GM13977 (cell line): ENCODE measurements at places on chromosomes 3 and 15.

DNA sequence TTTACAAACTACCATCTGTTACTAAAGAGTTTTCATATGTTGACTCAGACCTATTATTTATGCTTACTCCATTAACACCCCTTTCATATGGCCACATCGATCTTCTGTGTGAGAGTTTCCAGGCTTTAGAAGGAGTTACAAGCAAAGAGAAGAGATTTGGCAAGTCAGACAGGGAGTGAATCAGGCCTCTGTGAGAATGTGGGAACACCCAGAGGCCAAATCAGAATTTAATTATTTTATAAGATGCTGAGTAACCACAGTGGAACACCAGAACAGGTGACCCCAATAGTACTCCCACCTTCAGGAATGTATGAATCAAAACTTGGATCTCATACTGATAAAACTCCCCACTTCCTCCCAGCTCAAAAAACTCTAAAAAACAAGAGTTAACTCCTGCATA is 42.0 kb downstream of the IFT57 start:
- no peak for DNase-seq

DNA sequence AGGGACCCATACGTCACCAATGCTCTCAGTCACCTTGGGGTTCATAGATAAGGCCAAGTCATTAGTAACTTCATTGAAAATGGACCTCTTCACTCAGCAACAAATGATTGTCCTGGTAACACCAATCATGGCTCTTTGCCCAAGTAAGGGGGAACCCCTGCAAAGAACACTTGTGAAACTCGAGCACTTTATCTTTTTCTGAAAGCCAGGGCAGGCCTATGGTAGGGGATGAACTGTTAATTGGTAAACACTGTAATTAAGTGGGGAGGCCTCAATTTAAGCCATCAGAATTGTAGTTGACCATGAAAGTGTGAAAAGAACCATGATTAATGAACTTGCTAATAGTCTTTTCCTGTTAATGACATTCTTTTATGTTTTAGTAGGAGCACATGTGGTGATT is 73.3 kb downstream of the ABHD5 start:
- peak; percentile 23 for DNase-seq

DNA sequence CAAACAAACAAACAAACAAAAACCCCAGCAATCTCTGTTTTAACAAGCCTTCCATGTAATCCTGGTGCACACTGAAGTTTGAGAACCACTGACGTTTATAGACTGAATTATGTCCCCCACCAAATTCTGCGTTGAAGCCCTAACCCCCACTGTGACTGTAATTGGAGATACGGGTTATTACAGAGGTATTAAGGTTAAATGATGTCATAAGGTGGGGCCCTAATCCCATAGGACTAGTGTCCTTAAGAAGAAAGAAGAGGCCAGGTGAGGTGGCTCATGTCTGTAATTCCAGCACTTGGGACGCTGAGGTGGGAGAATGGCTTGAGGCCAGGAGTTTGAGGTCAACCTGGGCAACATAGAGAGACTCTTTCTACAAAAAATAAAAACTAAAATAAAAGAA is 42.4 kb upstream of the TM4SF1 start:
- DNase-seq: no peak

DNA sequence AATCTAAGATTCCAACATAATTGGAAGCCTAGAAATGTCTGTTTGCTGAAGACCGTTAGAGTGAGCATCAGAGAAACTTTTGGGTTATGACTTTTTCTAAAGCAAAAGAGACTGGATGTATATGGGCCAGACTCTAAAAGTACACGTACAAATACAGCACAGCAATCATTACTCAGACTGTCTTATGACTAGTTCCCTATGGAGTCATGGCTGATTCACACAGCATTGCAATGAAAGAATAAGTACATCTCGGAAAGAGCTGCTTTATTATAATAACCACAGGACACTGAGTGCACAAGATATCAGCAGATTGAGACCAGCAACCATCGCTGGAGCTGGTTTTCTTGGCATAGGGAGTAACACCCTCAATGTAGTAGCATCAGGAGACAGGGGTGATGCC is 618.6 kb downstream of the NLGN1 start:
- no peak for DNase-seq

- DNase-seq: no peak
Observed at GRCh38 chr3:22593638-22594037, 609.5 kb upstream of the UBE2E2 start.

GRCh38 chr15:41621200-41622193 is 38.7 kb upstream of the MGA start:
- DNase-seq: peak; percentile 88

DNA sequence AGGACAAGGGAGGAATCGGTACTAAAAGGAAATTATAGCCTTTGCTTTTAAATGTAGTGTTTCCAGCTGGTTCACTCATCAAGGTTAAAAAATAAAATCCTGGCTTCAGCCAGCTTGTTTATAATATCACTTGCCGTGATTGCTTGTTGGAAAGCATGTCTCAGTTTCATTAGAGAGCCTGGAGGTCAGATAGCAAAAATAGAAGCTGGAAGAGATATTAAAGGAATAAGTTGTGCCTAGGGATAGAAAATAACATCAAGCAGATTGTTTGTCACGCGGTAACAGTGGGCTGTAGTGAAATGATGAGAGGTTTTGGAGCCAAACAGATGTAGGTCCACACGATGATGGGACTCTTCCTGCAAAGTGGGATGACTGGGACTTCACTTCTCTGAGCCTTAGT is 17.7 kb upstream of the SLMAP start:
- DNase-seq: no peak

DNA sequence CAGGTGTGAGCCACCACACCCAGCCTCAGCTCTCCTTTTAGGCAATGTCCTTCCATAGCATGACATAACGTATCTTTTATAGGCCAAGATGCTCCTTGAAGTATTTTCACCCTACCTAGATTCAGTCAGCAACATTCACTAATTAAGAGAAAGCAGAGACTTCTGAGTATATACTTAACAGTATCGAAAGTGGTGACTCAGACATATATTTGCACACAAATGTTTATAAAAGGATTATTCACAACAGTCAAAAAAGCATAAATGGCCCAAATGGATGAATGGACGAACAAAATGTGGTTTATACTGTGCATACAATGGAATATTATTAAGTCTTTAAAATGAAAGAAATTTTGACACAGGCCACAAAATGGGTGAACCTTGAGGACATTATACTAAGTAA is 108.6 kb downstream of the ZNF385D start:
- no peak for DNase-seq

DNA sequence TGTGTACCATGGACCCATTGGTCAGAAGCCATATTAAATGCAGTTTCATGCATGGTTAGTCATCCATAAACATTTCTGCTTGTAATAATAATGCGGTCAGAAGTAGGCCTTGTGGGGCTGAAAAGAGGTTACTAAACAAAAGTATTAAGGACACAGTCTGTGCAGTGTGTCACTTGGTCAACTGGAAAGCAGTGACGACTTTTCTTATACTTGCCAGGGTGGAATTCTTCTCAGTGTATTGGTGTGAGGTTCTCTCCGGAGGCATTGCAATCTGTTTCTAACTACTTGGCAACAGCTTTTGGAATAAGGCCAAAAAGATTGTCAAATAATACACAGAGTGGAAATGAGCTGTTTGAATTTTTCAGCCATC is 46.8 kb downstream of the CHL1 start:
- no peak for DNase-seq

DNA sequence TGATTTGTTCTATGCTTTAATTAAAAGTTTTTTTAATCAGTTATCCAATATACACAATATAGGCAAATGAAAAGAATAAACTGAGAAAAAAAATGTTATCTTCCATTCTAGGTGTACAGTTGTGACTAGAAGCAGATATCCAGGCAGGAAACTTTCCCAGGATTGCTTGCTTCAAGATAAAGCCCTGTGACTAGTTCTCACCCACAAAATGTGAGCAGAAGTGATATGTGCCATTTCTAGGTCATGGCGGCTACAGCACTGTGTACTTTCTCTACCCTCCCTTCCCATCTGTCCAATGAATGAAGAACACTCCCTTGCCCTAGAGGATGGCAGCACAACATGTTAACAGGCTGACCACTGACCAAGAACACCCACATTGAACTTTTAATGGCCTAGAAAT is 110.5 kb upstream of the STT3B start:
- no peak for DNase-seq

DNA sequence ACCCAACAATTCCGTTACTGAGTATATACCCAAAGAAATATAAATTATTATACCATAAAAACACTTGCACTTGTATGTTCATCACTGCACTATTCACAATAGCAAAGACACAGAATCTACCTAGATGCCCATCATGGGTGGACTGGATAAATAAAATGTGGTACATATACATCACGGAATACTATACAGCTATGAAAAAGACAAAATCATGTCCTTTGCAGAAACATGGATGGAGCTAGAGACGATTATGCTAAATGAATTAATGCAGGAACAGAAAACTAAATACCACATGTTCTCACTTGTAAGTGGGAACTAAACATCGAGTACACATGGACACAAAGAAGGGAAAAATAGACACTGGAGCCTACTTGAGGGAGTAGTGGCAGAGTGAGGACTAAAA is 185.3 kb downstream of the PYDC2 start:
- DNase-seq: no peak

- no peak for DNase-seq
Observed at GRCh38 chr3:6447166-6447801, 413.6 kb upstream of the GRM7 start.

DNA sequence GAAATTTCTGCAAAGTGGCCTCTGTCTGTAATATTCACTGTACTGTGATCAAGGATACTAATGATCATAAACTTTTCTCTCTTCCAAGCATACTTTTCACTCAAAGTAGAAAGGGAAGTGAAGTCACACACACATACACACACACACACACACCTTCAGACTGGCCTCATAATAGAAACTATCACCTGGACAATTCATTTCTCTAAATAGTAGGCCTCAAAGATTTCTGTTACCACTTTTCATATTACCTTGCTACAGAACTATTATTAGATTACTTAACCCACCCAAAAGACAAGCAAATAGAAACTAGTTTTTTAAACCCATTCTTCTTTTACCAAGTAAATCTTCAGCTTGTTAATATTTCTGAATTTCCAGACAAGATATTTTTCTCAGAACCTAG is 12.2 kb downstream of the CPB1 start:
- no peak for DNase-seq

- DNase-seq: no peak
Observed at GRCh38 chr3:129357616-129358015, 70.8 kb downstream of the EFCAB12 start.

- DNase-seq: no peak
Observed at GRCh38 chr3:99439892-99440291, 198.5 kb upstream of the COL8A1 start.

GRCh38 chr3:98445949-98446406 is 17.0 kb upstream of the OR5K1 start:
- peak; percentile 47 for DNase-seq

DNA sequence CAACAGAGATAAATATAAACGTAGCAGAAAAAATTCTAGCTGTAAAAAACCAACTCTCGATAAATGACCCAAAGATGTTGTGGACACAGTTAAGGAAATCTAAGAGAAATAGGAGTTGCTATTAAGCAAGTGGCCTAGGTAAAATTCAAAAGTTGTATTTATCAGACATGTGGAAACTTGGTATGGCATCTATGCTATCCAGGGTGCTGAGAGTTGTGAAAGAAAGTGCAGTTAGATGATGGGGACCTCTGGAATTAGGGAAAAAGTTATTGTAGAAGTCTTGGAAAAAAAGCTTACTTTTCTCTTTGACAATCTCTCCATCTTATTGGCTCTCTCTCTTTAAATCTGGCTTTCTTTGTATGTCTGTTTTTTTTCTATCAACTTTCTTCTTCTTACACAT is 1090.9 kb downstream of the TBL1XR1 start:
- DNase-seq: no peak

DNA sequence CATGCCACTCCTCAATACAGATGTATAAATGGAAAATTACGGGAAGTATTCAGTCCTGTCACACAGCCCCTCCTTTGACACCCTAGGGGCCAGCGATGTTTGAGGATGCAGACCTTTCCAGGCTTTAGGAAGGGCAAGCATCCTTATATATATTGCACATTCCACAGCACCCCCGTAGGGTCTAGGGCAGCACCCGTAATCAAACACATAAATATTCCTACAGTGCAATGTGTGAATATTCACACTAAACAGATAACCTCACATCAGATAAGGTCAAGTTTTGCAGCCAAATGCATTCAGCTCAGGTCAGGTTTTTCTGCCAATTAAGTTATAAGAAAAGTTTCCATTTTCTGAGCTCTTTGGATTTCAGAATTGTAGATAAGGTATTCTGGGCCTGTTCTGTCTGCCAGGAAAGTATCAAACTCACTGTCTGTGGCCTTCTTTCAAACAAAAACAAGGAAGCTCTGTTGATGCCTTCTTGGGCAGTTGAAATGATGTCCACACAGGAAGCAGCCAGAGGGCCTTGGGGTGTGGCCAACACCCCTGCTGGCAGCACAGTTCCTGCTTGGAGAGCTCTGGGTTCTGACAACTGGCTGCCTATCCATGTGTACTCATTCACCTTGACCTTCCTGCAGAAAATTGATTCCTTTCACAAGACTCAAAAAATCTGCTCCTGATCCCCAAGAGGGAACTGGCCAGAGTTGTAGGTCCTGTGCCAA is 427.0 kb downstream of the NTRK3 start:
- no peak for DNase-seq

DNA sequence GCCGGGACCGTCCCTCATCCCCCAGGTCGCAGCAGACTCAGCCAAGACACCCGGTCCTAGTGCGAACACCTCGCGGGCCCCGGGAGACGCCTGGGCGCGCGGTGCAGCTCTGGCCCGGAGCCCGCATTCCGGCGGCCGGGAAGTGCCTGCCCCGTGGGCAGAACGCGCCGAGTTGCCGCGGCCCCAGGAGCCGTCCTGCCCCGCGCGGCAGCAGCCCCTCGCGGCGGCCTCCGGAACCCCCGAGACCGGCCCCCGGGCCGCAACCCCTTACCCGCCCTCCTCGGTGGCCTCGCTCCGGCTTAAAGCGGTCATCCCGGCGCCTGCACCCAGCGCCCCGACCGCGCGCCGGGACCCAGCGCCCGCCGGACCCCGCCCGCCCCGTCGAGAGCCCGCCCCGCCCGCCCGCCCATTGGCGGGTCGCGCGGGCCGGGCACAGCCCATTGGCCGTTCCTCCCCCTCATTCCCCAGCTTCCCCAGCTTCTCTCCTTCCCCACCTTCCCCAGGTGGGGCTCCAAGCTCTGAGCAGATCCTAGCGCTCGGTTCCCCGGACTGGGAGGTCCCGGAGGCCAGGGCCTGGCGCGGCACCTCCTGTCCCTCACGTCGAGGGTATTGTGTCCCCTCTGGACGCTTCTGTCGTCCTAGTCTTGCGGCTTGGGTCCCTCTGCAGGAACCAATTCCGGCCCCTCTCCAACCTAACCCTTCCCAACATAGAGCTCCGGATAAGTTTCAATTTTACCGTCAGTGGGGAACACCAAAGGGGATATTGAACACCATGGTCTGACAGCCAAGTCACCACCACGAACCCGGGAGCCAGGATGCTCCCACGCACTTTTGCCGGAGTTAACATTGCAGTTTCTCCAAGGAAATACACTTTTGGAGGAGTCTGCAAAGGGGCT is at the start of gene GRAMD2A:
GRAMD2A (minus strand) TSS at position 328 of the 896 bp plus-strand sequence.
- DNase-seq: peak; percentile 85

DNA sequence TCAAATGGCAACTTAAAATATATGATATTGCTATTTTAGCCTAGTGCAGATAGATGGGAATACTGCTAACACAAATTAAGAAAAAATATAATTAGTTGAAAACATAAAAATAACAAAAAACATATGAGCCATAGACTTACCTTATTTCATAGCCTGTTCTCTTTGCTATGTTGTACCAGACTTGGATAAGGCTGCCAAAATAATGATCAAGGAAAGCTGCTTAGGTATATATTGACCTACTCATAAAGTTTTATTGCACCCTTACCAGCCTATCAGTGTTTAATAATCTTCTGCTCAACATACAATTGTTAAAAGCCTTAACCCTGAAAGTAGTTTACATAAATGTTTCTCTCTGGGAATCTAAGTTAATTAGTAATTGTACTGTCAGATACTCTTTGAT is at the start of gene SI:
SI (minus strand) TSS at position 204 of the 400 bp plus-strand sequence. CDS start 2,484 bp downstream, outside the sequence.
- DNase-seq: no peak
